ENCODE measurements at places on chromosomes 13 and 19.

DNA sequence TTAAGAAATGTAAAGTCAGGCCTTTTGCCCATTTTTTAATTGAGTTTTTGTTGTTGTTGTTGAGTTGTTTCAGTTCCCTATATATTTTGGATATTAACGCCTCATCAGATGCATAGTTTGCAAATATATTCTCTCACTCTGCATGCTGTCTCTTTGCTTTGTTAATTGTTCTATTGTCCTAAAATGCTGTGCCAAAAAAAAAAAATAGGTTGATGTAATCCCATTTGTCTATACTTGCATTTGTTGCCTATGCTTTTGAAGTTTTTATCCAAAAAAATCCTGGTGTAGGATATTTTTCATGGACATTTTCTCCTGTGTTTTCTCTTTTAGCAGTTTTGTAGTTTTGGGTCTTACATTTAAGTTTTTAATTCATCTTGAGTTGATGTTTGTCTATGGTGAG is 163.3 kb upstream of the STARD13 start:
- DNase-seq: no peak

DNA sequence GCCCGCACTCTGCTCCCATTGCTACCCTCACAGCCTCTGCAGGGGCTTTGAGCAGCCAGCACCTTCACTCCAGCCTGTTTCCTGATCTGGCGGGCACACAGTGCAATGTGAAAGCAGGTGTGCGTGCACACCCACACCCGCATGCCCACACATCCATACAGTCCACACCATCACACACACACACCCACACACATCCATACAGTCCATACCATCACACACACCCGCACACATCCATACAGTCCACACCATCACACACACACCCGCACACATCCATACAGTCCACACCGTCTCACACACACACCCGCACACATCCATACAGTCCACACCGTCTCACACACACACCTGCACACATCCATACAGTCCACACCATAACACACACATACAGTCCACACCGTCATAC is 28.0 kb downstream of the PIAS4 start:
- DNase-seq: no peak

GRCh38 chr19:42108527-42109389 is 23.5 kb downstream of the POU2F2 start:
- DNase-seq: peak; percentile 77

- DNase-seq: no peak
Measured at GRCh38 chr13:112574834-112575613, 12.9 kb downstream of the TUBGCP3 start.

DNA sequence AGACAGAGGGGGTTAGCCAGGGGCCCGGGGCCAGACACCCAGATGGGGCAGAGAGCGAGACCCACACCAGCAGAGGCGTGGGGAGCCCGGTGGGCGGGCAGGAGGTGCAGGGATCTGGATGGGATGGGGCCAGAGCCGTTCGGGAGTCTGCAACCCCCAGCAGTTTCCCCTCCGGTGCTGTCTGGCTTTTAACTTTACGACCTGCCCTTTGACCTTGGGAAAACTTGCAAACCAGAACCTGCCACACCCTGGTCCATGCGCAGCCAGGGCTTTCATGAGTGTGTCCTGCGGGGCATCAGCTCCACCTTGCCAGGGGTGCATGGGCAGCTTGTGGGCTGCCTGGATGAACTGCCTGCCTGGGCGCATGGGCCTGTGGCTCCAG is 9.8 kb downstream of the JOSD2 start:
- no peak for DNase-seq

DNA sequence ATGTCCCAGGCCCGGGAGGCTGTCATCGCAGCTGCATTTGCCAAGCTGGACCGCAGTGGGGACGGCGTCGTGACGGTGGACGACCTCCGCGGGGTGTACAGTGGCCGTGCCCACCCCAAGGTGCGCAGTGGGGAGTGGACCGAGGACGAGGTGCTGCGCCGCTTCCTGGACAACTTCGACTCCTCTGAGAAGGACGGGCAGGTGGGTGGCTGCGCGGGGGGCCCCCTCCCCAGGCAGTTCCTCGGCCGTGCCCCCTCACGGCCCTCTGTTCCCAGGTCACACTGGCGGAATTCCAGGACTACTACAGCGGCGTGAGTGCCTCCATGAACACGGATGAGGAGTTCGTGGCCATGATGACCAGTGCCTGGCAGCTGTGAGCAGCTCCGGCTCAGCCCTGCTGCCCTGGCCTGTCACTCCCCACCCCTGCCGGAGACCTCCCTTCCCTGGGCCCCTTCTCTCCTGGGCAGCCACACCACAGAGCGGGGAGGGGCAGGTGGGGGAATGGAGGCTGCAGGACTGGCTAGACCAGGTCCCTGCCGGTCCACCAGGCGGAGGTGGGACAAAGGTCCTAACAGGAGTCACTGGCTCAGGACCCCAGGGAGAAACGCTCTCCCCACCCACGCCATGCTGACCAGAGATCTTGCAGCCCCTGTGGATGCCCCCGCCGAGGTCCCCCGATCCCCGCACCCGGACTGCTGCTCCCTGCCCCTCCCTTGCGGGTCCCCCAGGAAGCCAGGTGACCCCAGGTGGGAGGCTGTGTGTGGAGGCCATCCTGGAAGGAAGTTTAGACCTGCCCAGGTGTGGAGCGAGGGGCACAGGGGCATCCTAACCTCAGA is 1.1 kb downstream of the CAPS start:
- no peak for DNase-seq

- DNase-seq: no peak
Measured at GRCh38 chr19:11729586-11729985, 9.2 kb downstream of the ZNF823 start.
